ENCODE measurements at places on chromosomes 7 and 10. TPM values are rescaled to one million over a fixed set of nuclear protein-coding genes. Genes with fewer than 3 reads are reported as not detected.

Gene PDE1C
- 0.12 TPM for total RNA-seq

Gene SPDYE2B
- not detected for total RNA-seq

Gene MUC12
- 0.44 TPM for total RNA-seq

Gene SRGN
- total RNA-seq, result 28.6 TPM

Gene ZNF862
- 8.9 TPM for total RNA-seq

Measured in uterine smooth muscle cell (primary cell).